H1 (cell line): ENCODE measurements at places on chromosomes 1 and 21. TPM values are rescaled to one million over a fixed set of nuclear protein-coding genes. Genes with fewer than 3 reads are reported as not detected.

The MR1 gene
- total RNA-seq = 0.19 TPM in 1 of 2 replicates, not detected in the other

The GRIK3 gene
- 3.4 and 3.7 TPM in 2 replicates for total RNA-seq

The CELA2B gene
- total RNA-seq = not detected in 2 replicates

The FMOD gene
- total RNA-seq = 0.27 and 0.32 TPM in 2 replicates

The TMPRSS2 gene
- total RNA-seq = 9.2 and 13.2 TPM in 2 replicates

The ADCY10 gene
- not detected in 2 replicates for total RNA-seq

The ZNF281 gene
- total RNA-seq = 61.3 and 61.4 TPM in 2 replicates

The HTR6 gene
- 0.69 and 0.76 TPM in 2 replicates for total RNA-seq

The CYP4A11 gene
- not detected in 2 replicates for total RNA-seq

- no peak for DNase-seq
Measured at GRCh38 chr1:195941314-195941713, 666.9 kb downstream of the KCNT2 start.

DNA sequence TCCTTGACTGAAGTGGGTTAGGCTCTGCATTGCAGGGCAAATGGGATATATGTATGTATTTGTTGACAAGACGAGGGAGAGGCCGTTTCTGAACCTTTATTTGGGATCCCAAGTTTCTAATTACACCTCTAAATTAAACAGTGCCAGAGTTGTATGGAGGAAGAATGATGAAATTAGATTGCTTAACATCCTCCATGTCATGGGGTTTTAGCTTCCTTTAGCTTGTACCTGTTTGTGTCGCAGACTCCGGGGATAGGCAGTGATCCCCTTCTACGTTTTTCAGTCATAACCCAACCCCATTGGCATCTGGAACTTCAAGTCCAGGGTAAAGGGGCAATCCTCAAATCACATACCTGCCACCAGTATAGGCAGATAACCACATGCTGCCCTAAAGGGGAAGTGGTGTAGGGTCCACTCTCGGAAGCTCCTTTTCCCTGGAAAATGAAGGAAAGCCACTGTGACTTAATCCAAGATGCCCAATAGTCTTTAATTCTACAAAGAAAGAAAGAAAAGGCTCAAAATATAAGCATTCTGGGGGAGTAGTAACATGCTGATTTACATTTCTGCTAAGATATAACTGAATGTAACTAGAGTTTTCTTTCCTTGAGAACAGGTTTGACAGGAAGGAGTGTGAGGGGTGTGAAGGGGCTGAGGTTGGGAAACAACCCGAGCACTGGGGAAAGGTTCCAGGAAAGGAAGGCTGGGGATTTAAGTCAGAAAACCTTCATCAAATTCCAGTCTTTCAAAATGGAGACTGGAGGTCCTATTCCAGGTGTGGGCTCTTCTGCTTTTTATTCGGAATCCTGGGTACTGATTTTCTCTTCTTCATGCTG is 77.6 kb downstream of the RGL1 start:
- DNase-seq = no peak

DNA sequence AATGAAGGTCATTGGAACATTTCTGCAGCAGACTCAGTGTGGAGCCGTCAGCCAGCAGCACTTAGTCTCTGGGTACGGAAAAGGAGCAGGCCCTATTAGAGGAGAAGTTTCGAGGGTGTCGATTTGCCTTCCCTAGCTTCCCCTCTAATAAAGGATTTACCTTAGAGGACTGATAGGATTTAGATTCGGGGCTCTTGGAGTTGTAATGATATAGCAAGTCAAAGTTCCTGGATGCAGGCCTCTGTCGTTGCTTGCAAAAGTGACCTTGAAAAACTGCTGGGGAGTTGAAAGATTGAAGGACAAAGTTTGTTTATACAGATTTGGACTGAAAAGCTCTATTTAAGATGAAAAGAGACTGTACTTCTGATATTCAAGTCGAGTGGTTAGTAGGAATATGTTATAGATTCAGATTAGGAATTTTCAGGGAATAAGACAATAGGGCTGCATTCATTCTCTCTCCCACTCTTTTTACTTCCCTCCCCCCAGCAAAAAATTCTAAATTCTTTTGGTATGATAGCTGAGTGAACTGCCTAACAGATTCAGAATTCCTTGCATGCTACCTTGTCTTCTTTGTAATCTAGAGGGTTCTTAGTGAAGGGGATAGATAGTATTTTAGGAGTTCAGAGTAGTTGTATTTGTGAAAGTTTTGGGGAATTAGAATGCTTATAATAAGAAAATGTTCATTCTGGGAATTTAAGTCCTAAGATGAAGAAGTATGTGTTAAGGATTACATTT is 19.2 kb downstream of the NFYC start:
- DNase-seq = no peak

DNA sequence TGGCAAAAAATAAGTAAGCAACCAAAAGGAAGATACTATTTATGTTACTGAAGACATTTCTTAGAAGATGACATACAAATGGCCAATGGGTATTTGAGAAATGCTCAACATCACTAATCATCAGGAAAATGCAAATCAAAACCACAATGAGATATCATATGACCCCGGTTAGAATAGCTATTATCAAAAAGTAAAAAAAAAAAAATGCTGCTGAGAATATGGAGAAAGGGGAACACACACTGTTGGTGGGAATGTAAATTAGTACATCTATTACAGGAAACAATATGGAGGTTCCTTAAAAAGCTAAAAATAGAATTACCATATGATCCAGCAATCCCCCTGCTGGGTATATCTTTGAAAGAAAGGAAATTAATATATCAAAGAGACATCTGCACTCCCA is 34.3 kb upstream of the CREG1 start:
- DNase-seq = no peak

DNA sequence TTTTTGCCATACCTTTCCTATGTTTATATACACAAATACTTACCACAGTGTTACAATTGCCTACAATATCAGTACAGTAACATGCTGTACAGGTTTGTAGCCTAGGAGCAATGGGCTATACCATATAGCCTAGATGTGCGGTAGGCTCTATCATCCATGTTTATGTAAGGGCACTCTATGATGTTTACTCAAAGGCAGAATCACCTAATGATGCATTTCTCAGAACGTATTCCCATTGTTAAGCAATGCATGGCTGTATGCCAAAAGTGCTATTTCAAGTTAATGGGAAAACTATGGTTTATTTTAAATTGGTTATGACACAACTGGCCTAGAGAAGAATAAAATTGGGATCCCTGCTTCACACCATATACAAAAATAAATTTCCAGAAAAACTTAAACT is 36.9 kb upstream of the DISP1 start:
- no peak for DNase-seq

GRCh38 chr1:183164340-183164739 is 21.7 kb upstream of the LAMC2 start:
- DNase-seq = no peak

- no peak for DNase-seq
Measured at GRCh38 chr1:72064196-72065075, 217.9 kb downstream of the NEGR1 start.

GRCh38 chr1:167258858-167259257 is 38.2 kb downstream of the POU2F1 start:
- DNase-seq = no peak

- DNase-seq = no peak
Measured at GRCh38 chr1:66302184-66302742, 231.7 kb upstream of the SGIP1 start.

- no peak for DNase-seq
Measured at GRCh38 chr21:44962403-44962966, 22.7 kb downstream of the SLX9 start.
